HCEC 1CT (cell line): ENCODE measurements at places on chromosomes 2 and 18.

DNA sequence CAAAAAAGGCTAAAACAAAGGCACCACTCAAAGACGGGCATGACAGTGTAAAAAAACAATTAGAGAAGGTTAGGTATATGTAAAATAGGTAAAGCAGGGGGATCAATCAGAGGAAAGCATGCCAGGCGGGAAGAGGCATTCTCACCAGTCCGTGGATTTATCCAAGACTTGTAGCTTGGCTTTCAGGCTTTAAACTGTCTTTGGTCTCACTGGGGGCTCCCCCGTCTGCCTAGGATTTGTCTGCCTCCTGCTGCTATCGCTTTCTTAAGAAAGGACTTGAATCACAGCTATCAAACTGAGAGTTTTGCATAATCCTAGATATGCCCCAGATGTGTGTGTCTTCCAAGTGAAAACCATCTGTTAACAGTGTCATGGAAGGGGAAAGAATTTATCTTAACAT, 11.1 kb upstream of the GORASP2 start:
- no peak for DNase-seq

DNA sequence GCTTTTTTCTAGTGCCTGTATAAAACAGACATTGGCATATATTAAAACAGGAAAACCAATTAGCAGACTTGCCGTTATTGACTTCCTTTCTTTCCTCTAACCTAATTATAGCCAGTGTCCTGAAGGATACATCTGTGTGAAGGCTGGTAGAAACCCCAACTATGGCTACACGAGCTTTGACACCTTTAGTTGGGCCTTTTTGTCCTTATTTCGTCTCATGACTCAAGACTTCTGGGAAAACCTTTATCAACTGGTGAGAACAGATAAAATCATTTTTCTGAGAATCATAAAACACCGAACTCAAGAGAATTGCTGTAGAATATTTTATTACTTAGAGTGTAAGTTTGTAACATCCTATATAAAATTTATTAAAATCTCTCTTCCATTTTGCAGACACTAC, 74.3 kb downstream of the SCN2A start:
- no peak for DNase-seq

DNA sequence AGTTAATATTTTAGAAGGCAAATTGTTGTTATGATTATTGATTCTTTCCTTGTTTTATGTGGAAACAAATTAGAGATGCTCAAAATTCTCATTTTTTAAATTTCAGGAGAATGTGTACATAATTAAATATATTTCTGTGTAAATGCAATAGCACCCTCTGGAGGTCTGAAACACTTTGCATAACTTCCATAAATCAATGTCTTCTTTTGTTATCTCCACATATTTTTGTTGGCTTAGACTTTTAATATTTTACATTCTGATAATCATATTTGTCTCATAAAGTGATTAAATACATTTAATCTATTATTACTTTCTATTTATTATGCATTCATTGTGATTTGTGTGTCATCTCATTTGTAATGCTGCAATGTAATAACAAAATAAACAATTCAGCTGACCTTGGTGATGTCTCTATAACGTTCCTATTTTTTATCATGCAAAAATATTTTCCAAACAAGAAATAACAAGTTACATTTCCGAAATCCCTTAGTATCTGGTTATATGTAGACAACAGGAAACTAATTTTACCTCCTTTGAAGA, 201.8 kb upstream of the GALNT5 start:
- peak; percentile 66 for DNase-seq

- DNase-seq, result no peak
Measured at GRCh38 chr2:127810156-127810618, 784 bp downstream of the WDR33 start.

- DNase-seq, result no peak
Measured at GRCh38 chr18:34491719-34492118, 218.4 kb upstream of the DTNA start.

- DNase-seq, result no peak
Measured at GRCh38 chr2:11963966-11964365, 217.5 kb downstream of the LPIN1 start.

- DNase-seq, result no peak
Measured at GRCh38 chr18:76752400-76752799, 70.0 kb upstream of the ZNF236 start.

- no peak for DNase-seq
Measured at GRCh38 chr18:32548688-32549087, 78.0 kb upstream of the GAREM1 start.
